Activated T-helper 1 cell treated with Interleukin-2 at 50 U/mL for 16 hours (primary cell): ENCODE measurements at places on chromosomes 6 and 20.

- no peak for DNase-seq
Observed at GRCh38 chr20:31922181-31922580, 29.7 kb downstream of the PDRG1 start.

DNA sequence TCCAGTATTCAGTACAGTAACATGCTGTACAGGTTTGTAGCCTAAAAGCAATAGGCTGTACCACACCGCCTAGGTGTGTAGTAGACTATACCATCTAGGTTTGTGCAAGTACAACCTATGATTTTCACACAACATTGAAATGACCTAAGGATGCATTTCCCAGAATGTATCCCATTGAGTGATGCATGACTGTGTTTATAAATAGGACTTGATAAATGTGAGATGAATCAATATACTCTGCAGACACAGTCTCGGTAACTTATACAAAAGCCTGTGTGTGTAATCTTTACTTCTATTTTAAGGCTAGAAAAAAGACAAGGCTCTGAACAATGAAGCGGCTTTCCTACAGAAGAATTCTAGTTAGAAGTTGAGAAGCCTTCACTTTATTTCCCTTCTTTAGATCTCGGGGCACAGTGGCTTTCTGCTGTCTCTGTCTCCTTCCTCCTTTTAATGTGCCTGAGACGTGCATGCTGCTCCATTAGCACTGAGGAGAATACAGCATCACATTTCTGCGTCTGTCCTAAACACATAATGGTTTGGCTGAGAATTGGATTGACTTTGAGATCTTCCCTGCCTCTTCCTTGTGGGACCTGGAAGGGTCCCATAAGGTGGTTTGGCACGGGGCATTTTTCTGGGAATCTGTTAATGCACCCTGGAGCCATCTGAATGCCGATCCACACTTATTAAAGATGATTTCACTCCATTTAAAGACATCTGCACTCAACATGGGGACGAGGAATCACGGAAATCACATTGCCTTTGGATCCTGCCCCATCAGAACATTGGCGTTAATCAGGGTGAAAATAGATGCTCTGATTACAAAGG is 112.5 kb downstream of the SCML4 start:
- no peak for DNase-seq

DNA sequence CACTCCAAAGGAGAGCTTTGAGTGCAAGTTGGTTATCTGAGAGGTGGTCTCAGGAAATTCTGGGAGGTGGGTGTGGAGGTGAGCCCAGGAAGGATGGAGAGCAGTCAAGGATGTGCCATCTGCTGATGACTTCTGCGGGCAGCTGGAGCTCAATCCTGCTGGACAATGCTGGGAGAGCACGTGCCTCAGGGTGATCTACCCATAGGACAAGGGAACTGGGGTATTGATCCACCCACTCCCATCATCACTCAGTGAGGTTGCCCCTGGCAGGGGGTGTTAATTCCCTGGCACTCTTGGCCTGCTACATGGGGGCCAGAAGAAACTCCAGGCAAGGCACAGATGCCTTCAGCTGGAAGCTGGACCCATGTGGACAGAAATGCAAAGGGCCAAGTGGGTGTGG is 7.1 kb upstream of the ZBP1 start:
- no peak for DNase-seq

DNA sequence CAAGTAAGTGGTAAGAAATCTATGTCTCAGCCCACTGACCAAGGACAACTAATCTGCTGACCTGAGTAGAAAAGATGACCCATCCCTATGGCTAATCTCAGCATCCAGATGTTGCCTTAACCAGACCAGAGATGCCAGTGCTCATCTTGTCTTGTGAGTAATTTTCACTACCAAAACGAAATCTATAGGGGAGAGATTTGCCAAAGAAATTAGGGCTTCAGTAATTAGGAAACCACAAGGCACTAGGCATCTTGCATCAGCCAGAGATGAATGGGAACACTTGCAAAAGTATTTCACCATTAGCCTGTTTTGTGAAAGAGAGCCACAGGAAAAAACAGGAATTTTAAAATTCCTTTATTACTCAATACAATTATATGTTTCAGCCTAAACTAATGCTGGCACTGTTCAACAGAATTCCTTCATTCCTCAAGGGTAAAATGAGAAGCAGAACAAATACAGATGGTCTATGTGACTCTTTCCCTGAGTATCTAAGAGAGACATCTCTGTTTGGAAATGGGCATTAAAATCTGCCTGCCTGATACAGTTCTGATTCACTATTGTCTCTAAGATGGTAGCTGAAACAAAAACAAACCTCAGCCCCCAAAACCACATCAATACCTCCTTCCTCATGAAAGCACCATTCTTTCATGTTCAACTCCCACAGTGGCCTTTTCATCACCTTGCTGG is 87.8 kb downstream of the GMDS start:
- no peak for DNase-seq

GRCh38 chr6:72894091-72894490 is 272.2 kb downstream of the KCNQ5 start:
- DNase-seq, result no peak

DNA sequence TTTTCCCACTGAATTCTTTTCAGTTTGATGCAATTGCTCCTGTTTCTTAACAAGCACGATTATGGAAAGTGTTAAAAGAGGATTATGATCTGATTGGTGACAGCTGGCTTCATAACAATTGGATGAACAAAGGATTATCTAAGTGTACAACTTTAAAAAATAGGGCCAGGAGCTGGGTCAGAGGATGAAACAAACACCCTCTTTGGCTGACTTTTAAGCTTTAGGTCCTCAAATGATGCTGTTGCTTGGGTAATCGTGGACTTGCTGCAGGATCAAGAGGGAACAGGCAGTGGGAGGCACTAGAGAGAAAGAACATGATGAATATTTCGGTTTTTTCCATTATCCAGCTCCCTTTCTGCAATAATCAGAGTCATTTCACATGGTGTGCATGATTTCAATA is 35.5 kb upstream of the TMX4 start:
- no peak for DNase-seq

GRCh38 chr6:27616328-27617045 is 143.6 kb upstream of the ZNF184 start:
- DNase-seq, result no peak
